Stimulated activated CD4-positive, alpha-beta T cell treated with anti-CD3 and anti-CD28 coated beads, TNF-alpha, amount 100 ng/mL, for 1 hour (primary cell): ENCODE measurements at places on chromosomes 13 and 19.

GRCh38 chr19:15108845-15109767, 1.9 kb downstream of the SYDE1 start:
- DNase-seq: no peak

GRCh38 chr19:29277102-29277501, 64.2 kb upstream of the UQCRFS1 start:
- no peak for DNase-seq

DNA sequence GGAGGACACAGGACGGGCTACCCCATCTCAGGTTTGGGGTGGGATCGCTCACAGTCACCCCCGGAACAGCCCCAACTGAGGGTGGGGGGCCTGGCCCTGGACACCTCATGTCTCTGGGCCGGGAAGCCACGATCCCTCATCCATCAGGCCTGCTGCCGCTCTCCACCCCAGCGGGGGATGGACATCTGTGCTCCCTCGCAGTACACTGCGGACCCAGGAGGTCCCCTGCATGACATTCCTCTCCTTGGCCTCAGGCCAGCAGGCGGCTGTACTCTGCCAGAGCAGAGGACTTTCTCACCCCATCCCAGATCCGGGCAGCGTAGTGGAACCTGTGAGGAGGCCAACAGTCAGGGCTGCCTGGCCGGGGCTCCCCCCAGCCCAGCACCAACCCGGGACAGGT, 15.5 kb downstream of the IRGC start:
- no peak for DNase-seq

GRCh38 chr13:25910991-25911419, 140.8 kb downstream of the SHISA2 start:
- no peak for DNase-seq

DNA sequence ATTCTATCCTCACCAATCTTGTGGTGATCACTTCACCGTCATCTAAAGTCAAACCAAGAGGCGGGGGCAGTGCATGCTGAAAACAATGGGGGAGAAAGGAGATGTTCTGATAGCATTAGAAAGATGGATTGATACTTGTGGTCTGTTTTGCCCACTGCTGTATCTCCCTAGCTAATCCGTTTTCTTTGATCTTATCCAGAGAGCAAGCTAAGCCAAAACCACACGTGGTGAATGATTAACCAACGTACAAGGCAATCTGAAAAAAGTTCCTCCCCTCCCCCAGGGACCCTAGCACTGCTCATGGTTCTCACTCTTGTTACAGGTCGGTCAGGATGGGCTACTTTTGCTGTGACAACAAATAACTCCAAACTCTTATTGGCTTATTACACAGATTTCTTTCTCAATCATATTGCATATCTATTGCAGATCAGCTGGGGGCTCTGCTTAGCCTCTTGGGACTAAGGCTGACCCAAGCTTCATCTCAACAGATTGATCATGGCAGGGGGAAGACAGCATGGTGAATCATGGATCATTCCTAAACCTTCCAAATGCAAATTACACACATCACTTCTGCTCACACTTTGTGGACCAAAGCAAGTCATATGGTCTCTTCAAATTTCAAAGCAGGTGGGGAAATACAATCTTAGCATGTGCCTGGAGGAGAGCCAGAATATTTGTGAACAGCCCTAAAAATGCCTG, 11.9 kb upstream of the C13orf42 start:
- no peak for DNase-seq

DNA sequence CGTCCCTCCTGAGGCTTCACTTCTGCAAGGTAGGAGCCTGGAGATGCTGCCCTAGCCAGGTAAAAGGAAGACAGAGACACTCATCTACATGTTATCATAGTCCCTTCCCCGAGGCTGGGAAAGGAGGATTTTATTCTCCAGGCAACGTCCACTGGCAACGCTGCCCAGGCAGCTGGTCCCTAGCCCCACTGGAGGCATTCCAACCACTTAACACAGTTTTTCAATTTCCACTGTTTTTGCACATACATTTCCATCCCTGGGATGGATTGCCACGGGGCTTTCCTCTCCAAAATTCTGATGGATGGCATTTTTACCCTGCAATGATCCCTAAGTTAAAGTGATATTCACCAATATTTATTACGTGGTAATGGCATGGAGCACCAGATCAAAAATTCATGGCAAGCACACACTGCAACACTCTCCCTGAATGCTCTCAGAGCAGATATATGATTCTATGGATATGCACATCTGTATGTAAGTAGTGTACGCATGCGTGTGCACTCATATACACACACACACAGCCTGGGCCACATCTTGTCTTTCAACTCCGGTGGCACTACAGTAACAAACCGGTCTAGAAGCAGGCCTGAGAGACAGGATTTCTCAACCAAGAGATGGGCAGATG, 322.3 kb upstream of the TSHZ3 start:
- DNase-seq: no peak

DNA sequence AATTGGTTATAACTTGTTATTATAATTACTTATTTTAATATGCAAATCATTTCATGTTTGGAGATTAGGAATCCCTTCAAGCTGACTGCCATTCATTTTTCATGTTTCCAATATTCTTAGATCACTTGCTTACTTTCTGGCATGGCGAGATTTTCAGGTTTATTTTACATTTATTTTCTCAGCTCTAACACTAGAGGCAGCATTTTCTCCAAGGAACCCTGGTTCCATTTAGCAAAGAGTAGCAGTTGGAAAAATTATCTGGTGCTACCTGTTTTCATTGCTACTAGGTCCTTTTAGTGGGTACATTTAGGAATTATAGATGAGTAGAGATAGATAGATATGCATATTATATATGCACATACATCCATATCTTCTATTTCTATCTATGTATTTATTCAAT, 90.9 kb upstream of the TRPC4 start:
- no peak for DNase-seq

DNA sequence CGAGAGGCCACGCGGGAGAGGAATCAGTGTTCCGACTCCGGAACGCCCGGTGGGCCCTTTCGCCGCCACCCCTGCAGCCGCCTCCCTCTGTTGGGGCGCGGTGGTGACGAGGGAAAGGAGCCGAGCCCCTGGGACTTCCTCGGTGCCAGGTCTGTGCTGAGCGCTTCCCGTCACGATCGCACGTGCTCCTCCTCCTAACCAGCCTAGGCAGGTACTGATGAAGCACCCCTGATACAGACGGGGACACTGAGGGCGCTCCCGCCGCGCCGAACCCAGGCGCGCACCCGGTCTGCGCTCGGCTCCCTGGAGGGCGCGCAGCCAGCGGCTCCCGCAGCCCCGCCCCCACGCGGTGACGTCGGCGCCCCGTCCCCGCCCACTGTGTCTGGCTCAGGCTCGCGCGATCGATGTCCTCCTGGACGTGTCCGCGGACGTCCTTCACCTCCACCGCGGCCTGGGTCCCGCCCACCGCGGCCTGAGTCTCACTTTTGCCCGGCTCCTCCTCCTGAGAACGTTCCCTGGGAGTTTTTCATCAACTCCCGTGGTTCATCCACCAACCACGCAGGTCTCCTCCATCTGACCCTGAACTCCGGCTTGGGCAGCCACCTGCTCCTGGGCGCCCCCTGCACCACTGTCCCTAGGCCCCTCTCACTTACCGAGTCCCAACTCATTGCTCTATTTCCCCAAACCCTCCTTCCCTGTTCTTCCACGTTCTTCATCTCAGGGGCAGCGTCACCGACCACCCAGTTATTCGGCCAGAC, 2.6 kb upstream of the KLK15 start:
- no peak for DNase-seq

DNA sequence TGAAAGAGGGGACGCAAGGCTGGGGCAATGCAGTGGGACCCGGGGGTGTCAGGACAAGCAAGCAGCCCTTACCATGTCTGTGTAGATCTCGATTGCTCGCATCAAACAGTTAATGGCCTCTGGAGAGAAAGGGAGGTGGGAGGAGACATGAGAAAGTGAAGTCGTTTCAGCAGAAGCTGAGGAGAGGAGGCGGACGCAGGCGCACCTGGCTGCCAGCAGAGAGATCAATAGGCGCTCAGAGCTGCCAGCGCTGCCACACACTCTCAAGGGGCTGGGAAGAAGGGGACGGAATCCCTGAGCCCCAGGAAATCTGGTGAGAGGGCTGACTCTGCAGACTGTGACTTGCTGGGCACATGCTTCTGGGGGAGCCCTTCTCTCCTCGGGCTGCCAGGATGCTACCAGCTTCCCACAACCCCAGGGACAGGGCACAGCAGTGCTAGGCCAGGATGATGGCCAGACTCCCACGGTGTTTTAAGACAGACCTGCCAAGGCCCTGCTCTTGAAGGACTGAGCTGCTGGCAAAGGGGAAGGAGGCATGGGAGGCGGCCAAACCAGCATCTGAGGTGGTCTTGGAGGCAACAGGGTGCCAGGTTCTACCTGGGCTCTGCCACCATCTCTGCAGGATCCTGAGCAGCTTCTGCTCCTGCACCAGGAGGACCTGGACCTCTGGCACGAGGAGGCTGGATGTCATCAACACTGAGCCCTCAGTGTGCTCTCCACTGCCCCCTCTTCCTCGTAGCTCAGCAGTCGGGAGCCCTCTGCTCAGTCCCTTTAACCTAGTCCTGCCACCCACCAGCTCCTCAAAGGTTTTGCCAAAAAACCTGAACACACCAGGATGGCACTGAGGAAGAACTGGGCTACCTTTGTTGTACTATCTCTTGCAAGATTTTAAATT, 11.7 kb upstream of the KPTN start:
- DNase-seq: no peak

DNA sequence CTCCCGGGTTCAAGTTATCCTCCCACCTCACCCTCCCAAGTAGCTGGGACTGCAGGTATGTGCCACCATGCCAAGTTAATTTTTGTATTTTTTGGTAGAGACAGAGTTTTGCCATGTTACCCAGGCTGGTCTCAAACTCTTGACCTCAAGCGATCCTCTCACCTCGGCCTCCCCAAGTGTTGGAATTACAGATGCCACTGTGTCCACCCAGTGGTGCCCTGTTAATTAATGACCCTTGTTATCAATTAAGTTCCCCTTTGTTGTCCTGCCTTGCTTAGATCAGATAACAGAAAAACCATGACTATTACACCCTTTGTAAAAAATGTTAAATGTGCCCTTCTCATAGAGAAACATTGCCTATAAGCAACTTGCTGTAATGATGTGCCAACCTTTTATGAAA, 34.4 kb upstream of the IGFL1 start:
- DNase-seq: no peak

DNA sequence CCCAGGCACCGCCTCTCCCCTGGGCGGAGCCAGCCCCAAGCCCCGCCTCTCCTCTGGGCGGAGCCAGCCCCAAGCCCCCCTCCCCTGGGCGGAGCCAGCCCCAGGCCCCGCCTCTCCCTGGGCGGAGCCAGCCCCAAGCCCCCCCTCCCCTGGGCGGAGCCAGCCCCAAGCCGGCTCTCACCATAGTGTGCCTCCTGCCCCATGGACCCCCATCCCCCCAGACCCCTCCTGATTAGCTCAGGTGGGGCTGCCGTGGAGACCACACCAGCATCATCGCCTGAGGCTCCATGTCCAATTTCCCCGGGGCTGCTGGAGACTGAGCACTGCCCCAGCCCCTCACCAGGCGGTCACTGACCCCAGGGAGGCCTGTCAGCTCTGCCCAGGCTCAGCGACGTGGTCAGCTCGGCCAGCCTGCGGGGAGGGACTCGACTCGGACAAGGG, 4.2 kb upstream of the MADCAM1 start:
- no peak for DNase-seq

- no peak for DNase-seq
These were observed 9.0 kb downstream of the SH3GL1 start for GRCh38 chr19:4391306-4391693.

DNA sequence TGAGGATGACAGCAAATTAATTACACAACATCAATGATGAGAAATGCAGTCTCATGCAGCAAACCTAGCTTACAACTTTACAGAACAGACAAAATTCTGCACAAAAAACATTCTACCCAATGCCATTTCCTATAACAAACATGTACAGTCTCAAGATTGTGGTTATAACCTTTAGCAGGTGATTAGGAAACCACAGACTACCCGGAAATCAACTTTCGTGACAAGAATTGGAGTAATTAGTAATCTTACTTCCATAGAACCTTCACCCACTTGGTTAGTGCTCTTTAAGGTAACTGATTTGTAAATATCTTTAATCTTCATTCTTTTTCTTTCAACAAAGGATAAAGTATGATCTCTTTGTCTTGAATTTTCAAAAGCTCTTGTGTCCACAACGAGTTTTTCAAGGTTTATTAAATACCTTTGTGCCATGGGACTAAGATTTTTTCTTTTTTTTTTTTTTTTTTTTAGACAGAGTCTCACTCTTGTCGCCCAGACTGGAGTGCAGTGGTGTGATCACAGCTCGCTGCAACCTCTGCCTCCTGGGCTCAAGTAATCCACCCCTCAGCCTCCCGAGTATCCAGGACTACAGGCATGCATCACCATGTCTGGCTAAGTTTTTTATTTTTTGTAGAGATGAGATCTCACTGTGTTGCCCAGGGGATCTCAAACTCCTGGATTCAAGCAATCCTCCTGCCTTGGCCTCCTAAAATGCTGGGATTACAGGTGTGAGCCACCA, 78.8 kb downstream of the MAP4K1 start:
- DNase-seq: no peak

- DNase-seq: no peak
These were observed 510.9 kb upstream of the PCDH9 start for GRCh38 chr13:67740871-67741535.

GRCh38 chr13:46587807-46588418, 34.9 kb downstream of the LRCH1 start:
- no peak for DNase-seq

DNA sequence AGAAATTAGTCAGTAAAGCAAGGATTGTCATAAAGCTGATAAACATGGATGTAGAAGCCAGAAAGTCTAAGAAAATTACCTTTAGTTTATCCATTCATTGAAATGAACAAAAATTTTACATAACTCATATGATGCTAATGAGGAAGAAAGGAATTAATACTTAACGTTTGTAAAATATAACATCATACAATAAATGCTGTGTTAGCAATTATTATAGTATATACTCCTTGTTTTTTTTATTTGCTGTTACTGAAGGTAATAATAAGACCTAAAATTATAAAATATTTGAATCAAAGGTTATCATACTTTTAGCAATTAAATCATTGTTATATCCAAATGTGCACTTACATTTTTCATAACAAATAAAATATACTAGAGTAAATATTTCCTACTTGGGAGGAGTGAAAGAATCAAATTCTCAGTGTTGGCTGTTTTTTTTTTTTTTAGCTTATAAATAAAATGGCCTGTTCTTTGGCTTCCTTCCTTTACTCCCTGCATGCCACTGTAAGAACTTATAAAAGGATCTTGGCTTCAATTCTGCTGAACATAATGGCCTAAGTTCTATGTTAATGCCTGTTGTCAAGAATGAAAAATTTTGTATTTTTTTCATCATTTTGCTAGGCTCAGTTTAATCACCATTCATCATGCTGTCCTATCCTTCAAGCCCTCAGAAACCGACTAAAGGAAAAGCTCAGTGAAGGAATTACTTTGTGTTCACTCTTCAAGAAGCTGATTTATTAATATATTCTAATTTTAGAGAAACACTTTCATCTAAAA, 167.4 kb upstream of the SLITRK1 start:
- DNase-seq: no peak

- no peak for DNase-seq
These were observed 572 bp downstream of the SHISA2 start for GRCh38 chr13:26051231-26051656.

GRCh38 chr13:49540552-49540951, 44.8 kb downstream of the PHF11 start:
- no peak for DNase-seq
